ENCODE measurements at places on chromosomes 12 and 14. TPM values are rescaled to one million over a fixed set of nuclear protein-coding genes. Genes with fewer than 3 reads are reported as not detected.

GRCh38 chr12:121791671-121792551 lies 1.6 kb downstream of the RHOF start:
- no peak for DNase-seq

GRCh38 chr14:105818712-105819005 lies 292.3 kb downstream of the TMEM121 start:
- no peak for DNase-seq

DNA sequence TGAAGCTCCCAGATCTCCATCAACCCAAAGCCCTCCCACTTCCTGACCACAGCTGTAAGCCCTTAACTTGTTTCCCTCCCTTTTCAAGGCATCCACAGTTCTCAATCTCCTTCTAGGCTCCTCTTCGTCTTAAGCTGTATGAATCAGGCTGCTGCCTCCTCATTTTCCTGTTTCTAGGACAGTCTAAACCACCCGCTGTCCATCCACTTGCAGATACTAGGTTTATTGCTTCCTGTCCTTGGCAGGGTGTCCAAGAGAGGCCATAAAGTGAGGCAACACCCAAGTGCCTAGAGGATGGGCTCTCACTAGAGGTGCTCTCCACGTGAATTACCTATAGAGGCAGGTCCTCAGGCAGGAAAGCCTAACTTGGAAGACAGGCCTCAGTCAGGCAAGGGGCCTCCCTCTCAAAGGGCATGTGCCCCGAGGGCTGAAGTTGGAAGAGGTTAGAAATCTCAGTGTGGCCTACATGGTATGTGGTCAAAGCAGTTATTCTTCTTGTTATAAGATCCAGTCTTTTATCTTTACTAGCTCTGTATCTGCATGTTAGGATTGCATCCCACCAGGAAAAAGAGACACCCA lies 8.8 kb upstream of the TMEM106C start:
- DNase-seq = no peak

- peak; percentile 28 for DNase-seq
These were observed 11.3 kb downstream of the CACNA1C start for GRCh38 chr12:2064071-2064507.

The FITM1 gene
- 132 TPM for total RNA-seq

The KRT3 gene
- not detected for total RNA-seq

All from tongue (tissue), 3 donors.